ENCODE measurements at places on chromosomes 13 and 19. TPM values are rescaled to one million over a fixed set of nuclear protein-coding genes. Genes with fewer than 3 reads are reported as not detected.

SYCN gene
- total RNA-seq = not detected

MBD3L2 gene
- not detected for total RNA-seq

LGALS7B gene
- total RNA-seq = not detected

KLK2 gene
- 2.8 TPM for total RNA-seq

ZNF780B gene
- 31.2 TPM for total RNA-seq

RYR1 gene
- total RNA-seq = 0.56 TPM

EID2B gene
- 4.6 TPM for total RNA-seq

PBX4 gene
- total RNA-seq = 26.7 TPM

GRCh38 chr13:67366533-67366932, 136.4 kb upstream of the PCDH9 start:
- DNase-seq = no peak

- DNase-seq = no peak
Measured at GRCh38 chr13:103487841-103488240, 421.6 kb upstream of the SLC10A2 start.

DNA sequence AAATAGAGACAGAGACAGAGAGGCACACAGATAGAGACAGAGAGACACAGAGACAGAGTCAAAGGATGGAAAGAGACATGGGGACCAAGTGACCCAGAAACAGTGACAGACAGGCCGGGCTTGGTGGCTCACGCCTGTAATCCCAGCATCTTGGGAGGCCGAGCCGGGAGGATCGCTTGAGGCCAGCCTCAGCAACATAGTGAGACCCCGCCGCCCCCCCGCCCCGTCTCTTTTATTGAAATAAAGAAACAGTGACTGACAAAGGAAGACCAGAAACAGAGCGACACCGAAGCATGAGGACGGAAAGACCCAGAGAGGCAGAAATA, 848 bp upstream of the NECTIN2 start:
- no peak for DNase-seq

DNA sequence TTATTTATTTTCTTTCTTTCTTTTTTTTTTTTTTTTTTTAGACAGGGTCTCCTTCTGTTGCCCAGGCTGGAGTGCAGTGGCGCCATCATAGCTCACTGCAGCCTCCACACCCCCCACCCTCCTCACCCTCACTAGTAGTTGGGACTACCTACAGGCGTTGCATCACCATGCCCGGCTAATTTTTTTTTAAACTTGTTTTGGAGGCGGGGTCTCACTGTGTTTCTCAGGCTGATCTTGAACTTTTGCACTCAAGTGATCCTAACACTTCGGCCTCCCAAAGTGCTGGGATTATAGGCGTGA, 33.6 kb downstream of the GJA3 start:
- DNase-seq = peak; percentile 21

GRCh38 chr19:1017906-1018305, 3.0 kb downstream of the TMEM259 start:
- no peak for DNase-seq

GRCh38 chr13:72145383-72145782, 278.4 kb upstream of the DACH1 start:
- DNase-seq = no peak

GRCh38 chr13:53415135-53415534, 386.5 kb downstream of the OLFM4 start:
- no peak for DNase-seq

DNA sequence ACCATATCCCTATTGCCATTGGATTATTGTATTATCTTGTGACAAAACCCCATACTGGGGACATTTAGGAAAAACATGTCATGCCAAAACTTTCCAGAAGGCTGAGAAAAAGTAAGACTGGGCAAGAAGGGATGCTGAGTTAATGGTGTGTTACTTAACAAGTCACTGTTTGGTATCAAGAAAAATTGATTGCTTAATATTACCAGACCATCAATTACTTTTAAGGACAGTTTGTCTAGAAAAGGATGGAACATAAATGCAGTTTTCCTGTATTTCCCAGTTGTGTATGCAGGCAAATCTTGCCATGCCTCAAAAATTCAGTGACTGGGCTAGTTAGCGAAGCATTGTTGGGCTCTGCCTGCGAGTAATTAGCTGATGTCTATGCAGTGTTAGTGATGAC, 705.6 kb upstream of the MIR17HG start:
- no peak for DNase-seq

GRCh38 chr19:49150106-49150943, 4.9 kb downstream of the HRC start:
- DNase-seq = peak; percentile 88

DNA sequence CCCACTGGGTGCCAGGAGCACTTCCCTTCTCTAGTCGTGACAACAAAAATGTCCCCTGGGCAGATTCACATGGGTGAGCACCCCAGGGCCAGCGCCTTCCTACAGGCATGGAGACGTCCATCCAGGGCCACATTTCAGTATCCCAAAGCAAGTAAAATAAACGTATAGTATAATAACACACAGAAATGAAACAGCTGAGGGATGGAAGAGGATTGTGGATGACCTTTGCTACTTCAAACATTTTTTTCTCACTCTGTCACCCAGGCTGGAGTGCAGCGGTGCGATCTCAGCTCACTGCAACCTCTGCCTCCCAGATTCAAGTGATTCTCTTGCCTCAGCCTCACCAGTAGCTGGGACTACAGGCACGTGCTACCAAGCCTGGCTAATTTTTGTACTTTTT, 28.2 kb downstream of the CILP2 start:
- DNase-seq = no peak

- DNase-seq = no peak
Measured at GRCh38 chr13:50197705-50198104, 182.5 kb downstream of the KCNRG start.

- DNase-seq = no peak
Measured at GRCh38 chr19:2615782-2616181, 86.7 kb downstream of the GNG7 start.

GRCh38 chr19:30340771-30341561, 31.2 kb upstream of the ZNF536 start:
- DNase-seq = no peak

GRCh38 chr19:44742330-44743061, 6.0 kb upstream of the BCL3 start:
- DNase-seq = peak; percentile 59

DNA sequence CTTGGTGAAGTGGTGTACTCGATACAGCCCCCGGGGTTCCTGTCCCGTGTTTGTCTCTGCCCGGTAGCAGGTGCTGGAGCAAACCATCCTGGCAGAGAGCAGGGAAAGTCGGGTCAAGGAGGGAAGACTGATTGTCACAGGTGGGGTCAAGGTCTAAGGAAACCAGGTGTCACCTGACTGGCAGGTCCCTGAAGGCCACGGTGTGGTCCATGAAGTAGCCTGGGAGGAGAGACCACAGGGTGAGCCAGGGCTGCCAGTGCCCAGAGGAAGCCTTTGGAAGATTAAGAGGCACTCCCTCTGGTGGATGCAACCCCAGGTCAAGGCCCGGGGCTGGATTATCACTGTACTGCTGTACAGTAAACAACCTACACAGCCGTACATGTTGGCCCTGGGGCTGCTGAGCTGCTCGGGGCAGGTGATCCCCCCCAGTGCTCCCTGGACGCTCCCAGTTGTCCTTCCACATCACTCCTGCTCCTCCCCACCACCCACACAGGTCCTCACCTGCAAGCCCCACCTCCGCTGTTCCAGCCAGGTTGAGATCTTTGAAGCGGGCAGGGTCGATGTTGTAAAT, 6.0 kb upstream of the CCER2 start:
- DNase-seq = no peak

DNA sequence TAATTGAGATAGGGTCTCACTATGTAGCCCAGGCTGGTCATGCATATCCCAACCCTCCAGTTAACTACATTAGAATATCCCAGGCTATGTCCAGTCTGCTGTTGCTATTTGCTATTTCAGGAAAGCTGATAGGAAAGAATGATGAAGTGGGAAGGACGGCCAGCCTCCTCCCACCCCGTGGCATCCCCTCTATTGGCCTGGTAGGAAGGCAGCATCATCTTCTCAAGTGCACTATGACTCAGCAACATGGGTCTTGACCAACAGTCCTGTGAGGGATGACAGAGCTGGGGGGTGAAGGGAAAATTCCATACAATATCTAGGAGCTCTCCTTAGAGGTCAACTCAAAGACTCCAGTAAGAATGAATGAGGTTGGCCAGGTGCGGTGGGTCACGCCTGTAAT, 48.0 kb upstream of the ABCC4 start:
- DNase-seq = no peak

- no peak for DNase-seq
Measured at GRCh38 chr19:45195764-45196163, 17.2 kb downstream of the BLOC1S3 start.

GRCh38 chr19:29834991-29835846, 23.4 kb downstream of the CCNE1 start:
- DNase-seq = no peak

GRCh38 chr13:76937281-76937820, 11.0 kb upstream of the ACOD1 start:
- DNase-seq = no peak

- DNase-seq = no peak
Measured at GRCh38 chr13:111217641-111218040, 102.5 kb downstream of the ARHGEF7 start.
